ENCODE measurements at places on chromosomes 5 and 9.

DNA sequence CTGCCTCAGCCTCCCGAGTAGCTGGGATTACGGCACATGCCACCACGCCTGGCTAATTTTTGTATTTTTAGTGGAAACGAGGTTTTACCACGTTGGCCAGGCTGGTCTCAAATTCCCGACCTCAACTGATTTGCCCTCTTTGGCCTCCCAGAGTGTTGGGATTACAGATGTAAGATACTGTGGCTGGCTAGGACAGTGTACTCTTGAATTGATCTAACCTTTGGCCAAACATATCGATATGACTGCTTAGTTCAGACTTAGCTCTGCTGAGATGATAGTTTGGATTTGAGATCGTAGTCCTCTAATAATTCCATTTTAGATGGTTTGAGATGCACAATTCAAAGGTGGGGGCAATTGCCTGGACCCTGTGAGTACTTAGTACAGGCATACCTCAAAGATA lies 15.2 kb downstream of the TXNDC15 start:
- no peak for DNase-seq

DNA sequence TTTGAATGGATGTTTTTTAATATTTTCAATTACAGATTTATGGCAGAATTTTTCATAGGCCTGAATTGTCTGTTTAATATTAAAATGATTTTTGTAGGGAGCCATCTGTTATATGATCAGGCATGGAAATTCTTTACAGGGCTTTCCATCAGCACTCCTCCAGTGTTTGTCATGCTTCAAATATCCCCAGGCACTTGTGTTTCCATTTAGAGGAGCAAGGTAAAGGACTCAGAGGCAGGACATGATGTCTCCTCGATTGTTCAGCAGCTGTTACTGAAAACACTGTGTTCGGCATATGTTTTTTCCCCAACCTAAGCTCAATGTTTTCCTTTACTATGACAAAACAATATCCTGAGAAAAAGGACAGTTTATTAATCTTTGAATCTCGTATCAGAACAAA lies 172.3 kb upstream of the RFX3 start:
- no peak for DNase-seq

DNA sequence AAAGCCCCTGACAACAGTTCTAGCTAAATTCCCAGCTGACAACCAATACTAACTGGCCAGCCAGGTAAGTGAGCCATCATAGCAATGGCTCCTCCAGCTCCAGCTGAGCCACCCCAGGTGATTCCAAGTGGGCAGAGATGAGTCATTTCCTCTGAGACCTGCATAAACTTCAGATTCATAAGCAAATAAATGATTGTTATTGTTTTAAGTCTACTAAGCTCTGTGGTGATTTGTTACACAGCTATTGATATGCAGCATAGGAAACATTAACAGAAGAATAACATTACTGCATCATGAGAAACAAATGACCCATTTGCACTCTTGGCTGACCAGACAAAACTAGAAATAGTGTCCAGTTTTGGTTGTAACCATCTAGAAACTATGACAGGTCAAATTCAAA lies 60.3 kb downstream of the TTC39B start:
- no peak for DNase-seq

GRCh38 chr9:72534931-72535330 lies 13.5 kb downstream of the TMC1 start:
- DNase-seq: no peak

GRCh38 chr5:137478043-137478442 lies 21.1 kb downstream of the SPOCK1 start:
- DNase-seq: no peak

GRCh38 chr9:130682421-130683121 lies 11.0 kb upstream of the EXOSC2 start:
- no peak for DNase-seq

Measured in RWPE2 (cell line).